Hindlimb muscle (tissue), 1 donor: ENCODE measurements at places on chromosomes 5 and 9.

DNA sequence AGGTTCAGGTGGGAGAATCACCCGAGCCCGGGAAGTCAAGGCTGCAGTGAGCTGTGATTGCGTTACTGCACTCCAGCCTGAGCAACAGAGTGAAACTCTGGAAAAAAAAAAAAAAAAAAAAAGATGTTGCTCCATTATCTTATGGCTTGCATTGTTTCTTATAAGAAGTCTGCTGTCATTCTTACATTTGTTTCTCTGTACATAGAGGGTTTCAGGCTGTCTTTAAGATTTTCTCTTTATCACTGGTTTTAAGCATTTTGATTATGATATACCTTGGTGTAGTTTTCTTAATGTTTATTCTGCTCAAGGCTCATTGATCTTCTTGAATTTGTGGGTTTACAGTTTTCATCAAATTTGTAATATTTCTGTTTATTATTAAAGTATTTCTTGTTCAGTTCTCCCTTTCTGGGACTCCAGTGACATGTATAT lies 35.2 kb downstream of the MVB12B start:
- DNase-seq = no peak

GRCh38 chr5:4646715-4647375 lies 493.3 kb upstream of the ADAMTS16 start:
- DNase-seq = no peak

DNA sequence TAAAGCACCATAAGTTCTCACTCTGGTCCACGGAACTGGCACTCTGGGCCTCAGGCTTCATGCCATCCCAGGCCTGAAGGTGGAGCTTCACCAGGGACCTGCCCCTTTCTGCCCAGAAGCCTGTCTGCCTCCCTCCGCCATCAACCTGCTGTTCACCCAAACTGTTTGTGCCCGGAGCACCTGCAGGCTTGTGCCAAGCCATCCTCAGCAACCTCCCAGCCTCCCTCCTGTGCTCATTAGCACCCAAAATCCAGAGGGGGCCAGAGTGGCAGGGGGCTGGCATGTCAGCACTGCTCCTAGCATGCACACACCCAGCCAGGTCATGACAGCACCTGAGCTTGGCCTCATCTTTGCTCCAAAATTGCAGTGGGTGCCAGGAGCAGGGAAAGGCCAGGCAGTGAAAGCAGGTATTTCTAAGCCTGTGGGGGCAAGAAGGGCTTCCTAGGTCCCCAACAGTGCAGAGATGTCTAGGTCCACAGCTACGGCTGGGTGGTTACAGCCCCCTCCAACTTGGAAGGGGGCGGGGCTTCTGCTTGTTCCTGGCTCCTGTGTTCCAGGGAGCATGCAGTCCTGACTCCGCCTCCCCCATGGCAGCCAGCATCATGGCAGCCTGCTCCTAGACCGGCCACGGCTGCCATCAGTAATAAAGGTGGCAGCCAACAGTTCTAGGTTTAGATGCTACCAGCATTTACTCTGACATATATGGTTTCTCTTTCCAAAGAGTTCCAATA lies 85.1 kb downstream of the GIN1 start:
- DNase-seq = no peak

DNA sequence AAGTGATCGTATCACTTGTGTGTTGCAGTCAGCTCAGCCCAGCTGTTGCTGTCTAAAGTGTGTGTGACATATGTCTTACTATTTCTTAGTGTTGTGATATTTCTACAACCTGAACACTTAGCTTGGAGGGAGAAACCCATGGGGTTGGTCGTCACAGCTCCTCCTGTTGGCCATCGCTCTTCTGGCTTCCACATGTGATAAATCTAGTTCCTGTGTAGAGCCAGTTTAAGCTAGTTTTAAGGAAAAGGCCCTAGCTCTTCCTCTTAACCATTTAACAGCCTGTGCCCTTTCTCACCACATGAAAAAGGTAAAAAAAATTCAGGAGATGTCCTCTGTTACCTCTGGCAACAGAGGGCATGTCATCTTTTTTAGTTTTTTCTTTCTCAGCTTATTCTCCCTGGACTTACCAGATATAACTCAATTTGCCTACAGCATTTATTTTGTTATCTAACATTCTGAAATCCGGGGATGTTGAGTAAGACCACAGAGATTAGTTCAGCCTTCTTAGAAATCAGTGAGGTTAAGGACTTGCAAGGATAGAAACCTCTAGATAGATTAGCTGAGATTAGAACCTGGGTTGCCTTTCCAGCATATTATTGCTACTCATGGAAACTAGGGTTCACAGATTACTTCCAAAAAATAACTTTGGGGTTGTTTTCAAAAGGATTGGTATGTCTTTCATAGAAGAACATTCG lies 100.4 kb downstream of the GAPVD1 start:
- no peak for DNase-seq

DNA sequence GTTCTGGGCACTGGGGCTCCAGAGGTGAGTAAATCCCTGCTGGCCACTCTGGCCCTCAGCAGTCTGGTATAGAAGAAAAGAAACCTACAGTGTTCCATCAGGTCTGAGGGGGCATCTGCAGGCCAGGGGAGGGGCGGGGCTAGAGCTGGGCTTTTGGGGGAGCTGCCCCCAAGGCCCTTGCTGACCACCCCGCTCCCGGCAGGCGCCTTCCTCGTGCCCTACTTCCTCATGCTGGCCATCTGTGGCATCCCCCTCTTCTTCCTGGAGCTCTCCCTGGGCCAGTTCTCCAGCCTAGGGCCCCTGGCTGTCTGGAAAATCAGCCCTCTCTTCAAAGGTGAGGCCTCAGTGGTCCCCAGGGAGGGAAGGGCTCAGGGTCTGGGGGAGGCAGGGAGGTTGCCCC lies 6.7 kb downstream of the SLC6A7 start:
- no peak for DNase-seq
